Stimulated activated CD8-positive, alpha-beta memory T cell treated with anti-CD3 and anti-CD28 coated beads, Interleukin-4, amount 100 ng/mL, for 1 hour (primary cell): ENCODE measurements at places on chromosomes 13 and 19.

DNA sequence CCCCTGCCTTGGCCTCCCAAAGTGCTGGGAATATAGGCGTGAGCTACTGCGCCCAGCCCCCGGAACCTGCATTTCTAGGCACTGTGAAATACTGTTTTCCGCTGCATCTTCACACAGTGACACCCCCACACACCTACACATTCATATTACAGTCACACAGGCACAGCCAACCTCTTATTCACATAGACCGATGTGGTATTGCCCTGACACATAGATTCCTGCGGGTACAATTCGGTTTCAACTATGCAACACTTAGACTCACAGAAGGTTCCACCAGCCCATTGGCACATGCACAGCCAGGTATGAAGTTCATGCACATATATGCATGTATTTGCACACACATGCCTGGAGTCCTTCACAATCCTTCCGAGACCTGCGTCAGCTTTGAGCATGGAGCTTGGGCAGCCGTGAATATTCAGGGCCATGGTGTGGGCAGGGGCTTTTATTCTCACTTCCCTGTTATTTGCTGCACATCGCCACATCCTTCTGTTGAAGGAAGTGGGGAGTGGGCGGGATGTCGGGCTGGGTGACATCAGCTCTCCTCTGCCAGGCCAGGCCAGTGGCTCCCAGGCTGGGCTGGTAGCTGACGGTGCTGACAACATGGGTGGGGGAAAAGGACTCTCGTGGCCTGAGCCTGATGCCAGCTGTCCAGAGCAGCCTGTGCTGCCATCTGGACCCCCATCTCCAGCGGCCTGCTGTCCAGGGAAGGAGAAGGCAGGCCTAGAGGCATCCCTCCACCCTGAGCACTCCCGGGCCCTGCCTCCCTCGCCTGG, 5.4 kb upstream of the CDC37 start:
- no peak for DNase-seq

- DNase-seq = no peak
These were observed 957 bp downstream of the NUMBL start for GRCh38 chr19:40689339-40690049.

- no peak for DNase-seq
These were observed 14.0 kb upstream of the TBC1D4 start for GRCh38 chr13:75495938-75496337.

DNA sequence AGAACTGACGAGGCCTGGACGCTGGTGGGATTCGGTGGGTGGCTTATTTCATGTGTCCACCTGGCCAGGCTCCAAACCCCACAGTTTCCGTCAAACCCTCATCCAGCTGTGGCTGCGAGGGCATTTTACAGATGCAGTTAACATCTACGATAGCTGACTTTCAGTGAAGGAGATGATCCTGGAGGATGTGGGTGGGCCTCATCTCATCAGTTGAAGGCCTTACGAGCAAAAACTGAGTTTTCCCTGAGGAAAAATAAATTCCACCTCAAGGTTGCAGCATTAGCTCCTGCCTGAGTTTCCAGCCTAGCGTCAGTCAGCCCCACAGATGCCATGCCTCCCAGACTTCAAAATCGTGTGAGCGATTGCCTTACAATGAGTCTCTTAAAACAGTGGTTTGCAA, 111.1 kb upstream of the PEG3 start:
- DNase-seq = no peak

DNA sequence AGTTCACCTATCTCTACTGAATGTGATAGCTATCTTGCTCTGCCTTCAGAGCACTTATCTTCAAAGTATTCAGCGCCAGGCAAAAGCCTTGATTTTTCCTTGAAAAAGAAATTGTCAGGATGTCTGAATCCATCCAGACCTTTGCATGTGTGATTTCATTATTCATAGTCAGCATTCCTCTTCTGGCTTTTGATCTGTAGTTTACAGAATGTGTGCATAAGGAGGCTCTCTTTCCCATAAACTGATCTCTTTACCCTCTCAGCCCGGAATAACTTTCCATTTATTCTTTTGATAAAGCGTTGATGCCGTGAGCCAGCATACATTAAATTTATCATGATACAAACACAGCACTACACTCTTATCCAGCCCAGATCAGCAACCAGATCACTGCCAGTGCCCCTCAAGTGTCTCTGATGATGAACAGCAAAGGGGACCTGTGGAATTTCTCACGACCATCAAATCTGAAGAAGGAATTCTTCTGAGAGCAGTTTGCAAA, 130.8 kb downstream of the DNAJC15 start:
- DNase-seq = no peak

DNA sequence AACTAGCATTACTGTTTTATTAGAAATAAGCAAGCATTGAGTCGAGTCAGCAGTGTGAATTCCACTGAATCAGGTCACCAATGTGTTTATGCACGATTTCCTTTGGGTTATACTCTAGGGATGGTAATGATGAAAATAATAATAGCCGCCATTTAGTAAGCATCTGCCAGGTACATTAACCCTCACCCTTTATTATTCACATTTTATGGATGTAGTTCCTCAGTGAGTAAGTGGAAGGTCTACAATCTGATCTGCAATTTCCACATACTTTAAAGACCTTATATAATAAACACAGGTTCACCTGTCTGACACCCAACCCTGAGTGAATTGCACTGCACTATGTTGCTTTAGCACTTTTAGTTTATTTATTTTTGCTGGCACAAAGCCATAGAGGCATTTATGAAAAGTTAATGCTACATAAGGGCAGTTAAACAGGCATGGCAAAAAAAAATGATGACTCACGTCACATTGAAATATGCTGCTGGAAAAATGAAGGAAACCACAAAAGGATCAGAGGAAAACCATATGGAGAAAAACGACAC, 122.4 kb downstream of the TRPC4 start:
- no peak for DNase-seq

DNA sequence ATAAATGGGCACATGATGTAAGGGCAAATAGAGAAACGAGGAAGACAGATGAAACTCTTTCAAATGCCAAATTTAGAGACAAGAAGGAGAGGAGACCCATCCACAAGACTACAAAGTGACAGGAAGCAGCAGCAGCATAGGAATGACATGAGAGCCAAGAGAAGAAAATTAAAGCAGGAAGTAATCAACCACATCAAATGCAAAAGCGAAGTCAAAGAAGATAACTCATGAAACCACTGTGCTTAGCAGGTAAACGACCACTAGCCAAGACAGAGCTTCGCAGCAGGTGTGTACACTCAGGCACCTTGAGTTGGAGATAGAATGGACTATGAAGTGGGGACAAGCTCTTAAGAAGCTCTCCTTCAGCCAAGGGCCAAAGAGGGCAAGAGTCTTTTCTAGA, 64.1 kb downstream of the KLF12 start:
- no peak for DNase-seq

- no peak for DNase-seq
These were observed 2.6 kb upstream of the PDE4A start for GRCh38 chr19:10417541-10418234.

- no peak for DNase-seq
These were observed 7.8 kb upstream of the C13orf42 start for GRCh38 chr13:51118809-51119431.

DNA sequence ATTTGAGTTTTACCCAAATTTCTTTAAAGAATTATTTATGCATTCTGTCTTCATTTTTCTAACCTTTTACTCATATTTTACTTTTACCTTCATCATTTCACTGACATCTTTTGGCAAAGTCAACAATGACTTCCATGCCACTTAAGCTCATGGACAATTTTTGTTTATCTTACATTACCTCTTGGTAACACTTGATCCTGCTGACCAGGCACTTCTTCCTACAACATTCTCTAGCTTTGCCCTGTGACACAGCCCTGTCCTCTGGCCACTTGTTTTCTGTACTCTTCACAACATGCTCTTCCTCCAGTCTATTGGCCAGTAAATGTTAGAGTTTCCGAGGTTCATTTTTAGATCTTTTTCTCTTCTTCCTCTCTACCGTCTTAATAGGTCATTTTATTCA, 377.2 kb downstream of the SUCLA2 start:
- DNase-seq = no peak

- DNase-seq = no peak
These were observed 6.5 kb downstream of the PLEKHG2 start for GRCh38 chr19:39419003-39419402.

- no peak for DNase-seq
These were observed 44.8 kb upstream of the SERTM1 start for GRCh38 chr13:36629057-36629385.

DNA sequence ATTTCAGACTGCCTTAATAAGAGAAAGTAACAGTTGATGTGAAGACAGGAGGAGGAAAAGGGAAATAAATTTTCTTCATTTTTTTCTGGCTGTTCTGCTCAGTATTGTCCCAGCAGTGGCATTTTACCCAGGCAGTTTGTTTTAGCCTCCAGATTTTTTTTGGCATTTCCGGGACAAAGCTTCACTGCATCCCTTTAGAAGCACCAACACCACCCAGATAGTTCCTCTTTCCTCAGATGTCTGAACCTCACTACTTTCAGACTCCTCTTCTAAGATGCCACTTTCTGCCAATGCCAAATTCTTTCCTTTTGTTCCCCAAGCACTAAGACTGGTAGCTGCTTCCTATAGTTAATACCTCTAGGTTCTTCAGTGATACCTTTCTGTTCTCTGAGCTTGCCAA, 480.1 kb upstream of the SLC10A2 start:
- DNase-seq = no peak

DNA sequence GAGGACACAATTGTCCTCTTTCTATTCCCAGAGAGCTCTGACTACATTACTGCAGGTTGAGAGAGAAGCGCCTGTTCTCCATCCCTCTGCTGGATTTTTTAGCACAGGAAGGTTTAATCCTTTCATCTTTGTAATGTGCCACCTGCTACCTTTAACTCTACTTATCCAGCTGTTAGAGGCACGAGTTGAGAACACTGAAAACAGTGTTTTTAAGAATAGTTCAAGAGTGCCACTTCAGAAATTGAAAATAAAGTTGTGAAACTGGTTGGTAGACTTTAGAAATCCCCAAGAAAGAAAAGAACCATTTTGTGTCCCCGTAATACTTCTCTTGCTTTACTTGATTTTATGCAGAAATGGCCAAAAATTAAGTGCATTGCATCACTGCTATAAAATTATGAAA, 20.6 kb downstream of the FREM2 start:
- no peak for DNase-seq

DNA sequence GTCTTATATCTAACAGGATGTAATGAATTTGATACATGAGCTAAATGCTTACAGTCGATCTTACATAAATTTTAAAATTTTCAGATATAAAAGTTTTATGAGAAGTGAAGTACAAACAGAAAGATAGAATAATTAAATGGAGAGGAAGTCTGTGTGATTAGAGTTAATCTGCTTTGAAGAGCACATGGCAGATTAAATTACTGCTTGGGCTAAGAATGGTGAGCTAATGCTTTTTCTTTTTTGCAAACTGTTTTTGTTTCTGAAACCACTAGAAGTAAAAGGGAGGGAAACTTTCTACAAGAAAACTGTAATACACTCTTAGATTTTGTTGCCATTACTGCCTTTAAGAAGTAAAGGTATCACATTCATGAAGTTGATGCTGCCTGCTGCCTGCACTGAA, 96.3 kb upstream of the SPRY2 start:
- DNase-seq = no peak

DNA sequence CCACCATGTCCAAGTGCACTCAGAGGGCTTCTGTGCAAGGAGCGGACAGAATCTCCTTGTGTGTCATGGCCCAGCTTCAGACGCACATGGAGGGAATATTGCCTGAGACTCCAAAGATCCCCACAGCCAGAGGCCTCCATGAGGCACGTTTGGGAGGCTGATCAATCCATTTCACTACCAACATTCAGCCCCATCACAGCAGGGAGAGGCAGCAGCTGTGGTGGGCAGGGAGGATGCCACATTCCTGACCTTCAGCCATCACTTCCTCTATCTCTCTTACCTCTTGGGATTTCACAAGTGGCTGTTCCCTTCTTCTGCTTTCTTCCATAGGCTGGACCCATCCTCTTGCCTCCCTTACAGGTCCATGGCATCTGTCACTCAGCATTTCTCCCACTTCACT, 82.4 kb upstream of the MBNL2 start:
- no peak for DNase-seq

DNA sequence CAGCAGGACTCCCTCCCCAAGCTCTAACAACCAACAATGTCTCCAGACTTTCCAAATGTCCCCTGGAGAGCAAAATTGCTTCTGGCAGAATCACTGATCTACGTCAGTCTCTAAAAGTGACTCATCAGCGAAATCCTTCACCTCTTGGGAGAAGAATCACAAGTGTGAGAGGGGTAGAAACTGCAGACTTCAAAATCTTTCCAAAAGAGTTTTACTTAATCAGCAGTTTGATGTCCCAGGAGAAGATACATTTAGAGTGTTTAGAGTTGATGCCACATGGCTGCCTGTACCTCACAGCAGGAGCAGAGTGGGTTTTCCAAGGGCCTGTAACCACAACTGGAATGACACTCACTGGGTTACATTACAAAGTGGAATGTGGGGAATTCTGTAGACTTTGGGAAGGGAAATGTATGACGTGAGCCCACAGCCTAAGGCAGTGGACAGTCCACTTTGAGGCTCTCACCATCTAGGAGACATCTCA, 6.2 kb upstream of the CEACAM5 start:
- no peak for DNase-seq

- no peak for DNase-seq
These were observed 2020.1 kb upstream of the PRR20A start for GRCh38 chr13:55120631-55121030.

- DNase-seq = no peak
These were observed 3.4 kb downstream of the EFNA2 start for GRCh38 chr19:1288833-1289685.

DNA sequence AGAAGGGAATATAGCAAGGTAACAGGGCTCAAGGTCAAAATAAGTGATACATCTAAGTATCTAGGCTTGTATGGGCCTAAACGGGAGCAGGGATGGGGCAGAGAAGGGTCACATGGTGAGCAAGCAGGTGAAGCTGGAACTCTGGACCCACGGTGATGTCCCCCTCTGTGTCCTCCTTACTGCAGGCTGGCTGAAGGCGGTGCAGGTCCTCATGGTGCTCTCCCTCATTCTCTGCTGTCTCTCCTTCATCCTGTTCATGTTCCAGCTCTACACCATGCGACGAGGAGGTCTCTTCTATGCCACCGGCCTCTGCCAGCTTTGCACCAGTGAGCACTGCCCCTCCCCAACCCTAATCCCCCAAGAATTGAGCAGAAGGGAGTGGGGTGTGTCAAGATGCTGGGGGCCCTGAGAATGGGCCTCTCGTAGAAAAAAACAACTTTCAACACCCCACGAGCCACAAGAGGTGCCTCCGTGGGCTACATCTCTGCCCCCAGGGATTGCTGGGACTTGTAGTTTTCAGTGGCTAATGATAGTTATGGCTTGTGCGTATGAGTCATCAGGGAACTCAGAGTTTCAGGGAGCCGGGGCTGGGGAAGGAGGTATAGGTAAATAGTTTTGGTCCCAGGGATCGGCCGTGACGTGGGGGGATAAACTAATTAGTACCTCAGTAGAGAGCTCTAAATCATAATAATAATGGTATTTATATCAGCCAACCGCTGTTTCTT, 4.0 kb downstream of the EMP3 start:
- no peak for DNase-seq
